ENCODE measurements at places on chromosomes 2 and 18.

DNA sequence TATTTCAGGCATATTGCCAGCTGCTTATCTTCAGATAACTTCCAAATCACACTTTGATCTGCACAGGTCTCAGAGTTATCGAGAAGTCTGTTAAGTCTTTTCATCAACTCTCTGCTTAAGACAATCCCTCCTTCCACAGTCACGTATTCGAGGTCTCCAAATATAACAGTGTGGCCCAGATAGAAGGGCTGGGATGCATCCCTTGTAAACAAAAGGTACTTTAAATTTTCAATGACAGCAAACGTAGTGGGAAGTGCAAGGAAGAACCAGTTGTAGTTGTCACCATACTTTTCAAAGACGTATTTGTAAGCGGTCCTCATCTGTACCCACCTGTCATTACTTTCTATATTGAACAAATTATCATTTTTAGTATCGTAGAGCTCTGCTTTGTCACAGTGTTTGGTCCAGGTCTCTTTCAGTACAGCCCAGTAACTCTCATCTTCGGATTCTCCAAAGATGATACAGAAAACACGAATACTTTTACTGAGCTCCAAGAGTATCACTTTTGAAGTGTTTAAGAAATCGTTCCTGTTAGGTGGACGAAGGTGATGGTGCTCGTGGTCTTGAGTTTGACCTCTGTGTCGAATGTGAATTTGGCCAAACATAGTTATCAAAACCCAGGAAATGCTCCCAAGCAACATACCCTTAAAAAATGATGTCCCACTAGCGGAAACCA is 445 bp downstream of the C1GALT1C1L start:
- H3K27ac ChIP-seq, result no peak overlapping the region
- H3K27me3 ChIP-seq, result no peaks in the 10 kb centered on the region
- H3K4me1 ChIP-seq, result no peaks in the 10 kb centered on the region
- peak overlapping the region; percentile 58 for H3K4me3 ChIP-seq
- DNase-seq, result no peak

GRCh38 chr2:100786297-100786658 is 33.7 kb upstream of the NPAS2 start:
- no peaks in the 10 kb centered on the region for H3K4me1 ChIP-seq
- DNase-seq, result peak; percentile 35
- no peaks in the 10 kb centered on the region for H3K27me3 ChIP-seq
- no peak overlapping the region for H3K27ac ChIP-seq
- no peak overlapping the region for H3K4me3 ChIP-seq

- H3K36me3 ChIP-seq, result no peaks in the 10 kb centered on the region
- no peaks in the 10 kb centered on the region for H3K27me3 ChIP-seq
- peak; percentile 23 for DNase-seq
- H3K4me3 ChIP-seq, result no peak overlapping the region
These were observed 67.8 kb downstream of the EIF5B start for GRCh38 chr2:99404797-99405669.

DNA sequence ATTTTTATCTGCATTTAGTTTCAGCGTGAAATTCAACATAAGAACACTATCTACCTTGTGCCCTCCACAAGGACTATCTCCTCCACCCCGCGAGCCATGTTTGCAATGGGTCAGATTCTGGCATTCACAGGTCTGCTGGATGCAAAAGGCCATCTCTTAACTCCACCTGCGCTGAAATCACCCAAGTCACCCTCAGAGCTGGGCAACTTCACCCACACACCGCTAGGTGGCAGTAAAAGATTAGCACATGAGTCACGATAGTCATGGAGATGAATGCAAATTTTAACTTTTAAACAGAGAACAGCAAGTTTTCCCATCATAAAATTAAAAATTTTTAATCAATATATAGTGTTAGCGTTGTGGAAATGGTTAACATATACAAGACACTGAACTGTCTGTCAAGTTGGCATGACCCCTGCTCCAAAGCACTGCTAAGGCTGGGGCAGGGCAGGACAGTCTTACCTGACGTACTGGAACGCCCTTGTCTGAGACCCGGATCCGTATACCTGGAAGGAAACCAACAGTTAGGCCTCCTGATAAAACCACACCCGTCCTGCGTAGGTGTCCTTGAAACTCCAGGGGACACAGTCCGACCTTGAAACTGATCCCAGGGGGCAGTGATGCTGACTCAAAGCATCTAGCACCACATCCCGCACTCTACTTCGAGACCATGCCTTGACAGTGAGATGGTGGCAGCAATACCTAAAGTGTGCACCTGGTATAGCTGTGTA is 89.6 kb downstream of the UXS1 start:
- H3K36me3 ChIP-seq, result no peaks in the 10 kb centered on the region
- H3K27ac ChIP-seq, result no peak overlapping the region
- H3K4me3 ChIP-seq, result no peak overlapping the region

GRCh38 chr2:83340424-83340823 is 1118.7 kb downstream of the SUCLG1 start:
- H3K36me3 ChIP-seq, result no peaks in the 10 kb centered on the region
- no peak overlapping the region for H3K4me3 ChIP-seq
- DNase-seq, result no peak
- H3K27ac ChIP-seq, result no peak overlapping the region

GRCh38 chr2:9836517-9836916 is 6.8 kb upstream of the TAF1B start:
- no peak overlapping the region for H3K4me3 ChIP-seq
- DNase-seq, result peak; percentile 69
- H3K27me3 ChIP-seq, result no peaks in the 10 kb centered on the region
- peak overlapping the region; percentile 77 for H3K27ac ChIP-seq
- peaks cover 14% of the 10 kb centered on the region for H3K4me1 ChIP-seq
- H3K36me3 ChIP-seq, result no peaks in the 10 kb centered on the region

Data from gastrocnemius medialis (tissue), 4 donors.